ENCODE measurements at places on chromosomes 2 and 18. TPM values are rescaled to one million over a fixed set of nuclear protein-coding genes. Genes with fewer than 3 reads are reported as not detected.

Gene TOGARAM2
- total RNA-seq = 0.26 TPM

Gene TMEM247
- total RNA-seq = not detected

Gene UPP2
- not detected for total RNA-seq

Gene CFAP65
- total RNA-seq = not detected

Gene IL36G
- not detected for total RNA-seq

Gene SIX2
- 19.5 TPM for total RNA-seq

Gene TSGA10
- 1.1 TPM for total RNA-seq

Gene GNLY
- not detected for total RNA-seq

Gene OSBPL6
- total RNA-seq = 5.7 TPM

Gene C2orf92
- not detected for total RNA-seq

Gene ALPI
- total RNA-seq = not detected

Gene TNS1
- total RNA-seq = 63.7 TPM

Gene HOXD11
- not detected for total RNA-seq

Gene CLHC1
- 0.43 TPM for total RNA-seq

All from pericardium fibroblast (primary cell).